ENCODE measurements at places on chromosomes 1 and 21.

DNA sequence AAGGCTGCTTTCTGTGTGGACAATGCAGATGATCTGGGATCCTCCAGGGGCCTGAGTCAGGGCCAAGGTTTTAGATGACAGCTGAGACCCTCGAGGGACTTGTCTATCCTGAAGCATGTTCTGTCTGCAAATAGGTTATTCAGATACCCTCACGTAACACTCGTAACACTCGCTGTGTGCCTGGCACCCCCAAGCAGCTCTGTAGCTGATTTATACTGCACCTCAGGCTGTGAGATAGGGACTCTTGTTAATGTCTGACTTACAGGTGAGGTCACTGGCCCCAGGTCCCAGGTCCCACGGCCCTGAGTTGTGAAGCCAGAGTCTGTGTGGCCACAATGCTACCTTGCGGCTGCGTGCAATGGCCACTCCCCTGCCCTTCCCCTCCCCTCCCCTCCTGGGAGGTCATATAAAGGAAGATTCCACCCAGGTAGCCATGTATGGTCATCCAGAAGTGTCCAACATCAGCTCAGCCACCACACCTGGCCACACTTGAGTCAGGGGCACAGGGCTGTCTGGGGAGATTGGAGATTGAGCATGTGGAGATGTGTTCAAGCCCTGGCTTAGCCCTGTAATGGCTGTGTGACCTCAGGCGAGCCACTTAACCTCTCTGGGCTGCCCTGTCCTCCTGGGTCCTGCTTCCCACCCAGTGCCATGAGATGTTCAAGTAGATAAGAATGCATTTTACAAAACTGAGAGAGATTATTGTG lies 687.7 kb downstream of the MATN1 start:
- no peak for DNase-seq

GRCh38 chr1:211924256-211924655 lies 93.7 kb upstream of the LPGAT1 start:
- DNase-seq, result no peak

- no peak for DNase-seq
These were observed 11.0 kb upstream of the AVPR1B start for GRCh38 chr1:206128196-206128595.

DNA sequence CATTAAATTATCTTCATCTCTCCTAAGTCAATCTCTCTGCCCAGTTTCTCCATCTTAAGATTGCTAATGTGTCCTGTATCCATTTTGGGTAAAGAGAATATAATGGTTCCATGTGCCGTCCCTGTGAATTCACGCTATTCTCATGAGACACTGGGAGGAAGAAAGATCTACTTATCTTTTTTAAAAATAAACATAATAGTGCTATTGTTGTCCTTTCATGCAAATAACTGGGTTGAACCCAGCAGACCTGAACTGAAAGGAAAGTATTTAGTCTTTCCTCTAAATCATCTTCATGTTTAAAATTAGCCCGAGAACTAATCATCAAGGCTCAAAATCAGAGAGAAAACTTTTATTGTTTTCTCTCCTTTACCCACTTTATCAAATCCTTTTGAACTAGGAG lies 22.4 kb downstream of the SLAMF1 start:
- no peak for DNase-seq

GRCh38 chr1:15485636-15486035 lies 9.7 kb downstream of the CELA2B start:
- no peak for DNase-seq

DNA sequence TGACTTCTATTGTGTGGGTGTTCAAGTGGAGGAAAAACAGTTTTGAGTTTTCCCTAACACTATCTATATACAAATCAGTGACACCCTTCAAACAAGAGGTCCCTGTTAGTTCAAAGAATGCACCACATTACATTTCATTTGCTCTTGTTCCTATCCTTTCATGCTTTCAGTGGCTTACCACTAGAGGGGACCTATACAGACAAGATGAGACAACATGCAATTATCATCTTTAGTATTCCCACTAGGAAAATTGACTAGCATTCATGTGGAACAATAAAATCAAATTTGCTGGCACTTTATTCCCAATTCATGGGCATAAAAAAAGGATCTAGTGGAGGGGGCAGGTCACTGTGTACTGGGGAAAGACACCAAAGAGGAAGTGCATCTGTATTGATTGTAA lies 13.3 kb upstream of the SIPA1L2 start:
- DNase-seq, result no peak
